Aorta (tissue), 5 donors: ENCODE measurements at places on chromosomes 5 and 9.
A peak's percentile ranks its signal among the peaks of the same experiment; 100 is the strongest.

DNA sequence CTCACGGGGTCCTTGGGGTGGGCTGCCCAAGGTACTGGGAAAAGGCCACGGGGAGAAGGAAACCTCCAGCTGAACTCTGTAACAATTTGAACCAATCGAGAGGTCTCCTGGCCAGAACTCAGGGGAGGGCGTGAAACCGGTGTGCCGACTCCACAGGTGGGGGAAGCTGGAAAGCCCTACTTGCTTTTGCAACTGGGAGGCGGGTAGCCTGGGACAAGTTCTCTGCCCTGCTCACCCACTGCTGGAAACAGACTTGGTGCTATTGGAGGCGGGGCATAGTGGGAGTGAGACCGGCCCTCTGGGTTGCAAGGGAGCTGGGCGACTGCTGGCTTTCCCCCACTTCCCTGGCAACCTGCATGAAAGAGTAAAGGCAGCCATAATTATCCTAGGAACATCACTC lies 73.2 kb upstream of the SLIT3 start:
- DNase-seq: no peak
- H3K27ac ChIP-seq: no peak overlapping the region
- no peaks in the 10 kb centered on the region for H3K36me3 ChIP-seq
- H3K4me1 ChIP-seq: no peaks in the 10 kb centered on the region

GRCh38 chr9:100351508-100351907 lies 1.2 kb downstream of the TEX10 start:
- no peaks in the 10 kb centered on the region for H3K27me3 ChIP-seq
- DNase-seq: no peak
- H3K27ac ChIP-seq: no peak overlapping the region
- H3K36me3 ChIP-seq: no peaks in the 10 kb centered on the region
- H3K4me1 ChIP-seq: peaks cover 5% of the 10 kb centered on the region

GRCh38 chr5:33153831-33154230 lies 286.9 kb upstream of the TARS1 start:
- H3K4me3 ChIP-seq: no peak overlapping the region
- H3K4me1 ChIP-seq: no peaks in the 10 kb centered on the region
- DNase-seq: no peak
- no peaks in the 10 kb centered on the region for H3K36me3 ChIP-seq
- no peak overlapping the region for H3K27ac ChIP-seq
- no peaks in the 10 kb centered on the region for H3K27me3 ChIP-seq

GRCh38 chr5:135013947-135014570 lies 20.0 kb downstream of the PITX1 start:
- H3K4me1 ChIP-seq: no peaks in the 10 kb centered on the region
- no peak overlapping the region for H3K4me3 ChIP-seq
- no peaks in the 10 kb centered on the region for H3K27me3 ChIP-seq
- no peaks in the 10 kb centered on the region for H3K36me3 ChIP-seq
- peak; percentile 70 for DNase-seq
- H3K27ac ChIP-seq: no peak overlapping the region

- no peak for DNase-seq
- H3K4me3 ChIP-seq: no peak overlapping the region
- H3K27me3 ChIP-seq: no peaks in the 10 kb centered on the region
- H3K36me3 ChIP-seq: no peaks in the 10 kb centered on the region
- no peak overlapping the region for H3K27ac ChIP-seq
Observed at GRCh38 chr5:54959673-54960418, 25.5 kb downstream of the ESM1 start.

DNA sequence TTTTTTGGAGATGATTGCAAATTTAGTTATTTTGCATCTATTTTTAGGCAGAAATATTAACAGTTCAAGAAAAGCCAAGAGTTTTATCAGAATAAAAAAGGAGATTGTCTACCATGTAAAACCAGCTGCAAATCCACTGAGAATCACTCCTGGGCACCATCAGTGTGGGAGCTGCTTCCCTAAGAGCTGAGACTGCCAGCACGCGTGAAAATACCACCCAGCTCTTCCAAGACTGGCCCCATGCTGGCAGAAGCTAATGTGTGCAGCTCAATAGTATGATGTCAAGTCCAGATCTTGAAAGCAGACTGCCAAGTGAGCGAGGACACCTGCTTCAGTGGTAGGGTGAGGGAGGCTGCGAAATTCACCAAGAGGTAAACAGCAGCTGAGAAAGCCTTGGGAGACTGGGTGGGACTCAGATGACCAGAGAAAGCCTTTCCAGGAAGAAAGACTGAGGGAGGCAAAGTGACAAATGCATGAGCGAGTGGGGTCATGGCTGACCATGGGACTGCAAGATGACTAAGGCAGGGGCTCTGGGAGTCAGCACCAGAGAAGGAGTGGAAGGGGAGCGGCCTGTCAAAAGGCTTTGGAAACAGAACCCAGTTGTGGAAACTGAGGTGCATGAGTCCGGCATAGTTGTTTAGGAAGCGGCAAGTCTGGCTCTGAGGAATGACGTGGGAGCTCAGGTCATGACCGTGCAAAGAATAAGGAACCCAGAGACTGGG lies 200.9 kb downstream of the GADD45G start:
- no peak overlapping the region for H3K27ac ChIP-seq
- H3K27me3 ChIP-seq: no peaks in the 10 kb centered on the region

- H3K27me3 ChIP-seq: no peaks in the 10 kb centered on the region
- no peak overlapping the region for H3K4me3 ChIP-seq
- H3K36me3 ChIP-seq: no peaks in the 10 kb centered on the region
- no peak for DNase-seq
- H3K4me1 ChIP-seq: no peaks in the 10 kb centered on the region
Observed at GRCh38 chr5:157137691-157138090, 5.0 kb downstream of the MED7 start.

GRCh38 chr9:114366334-114367128 lies 21.3 kb downstream of the AKNA start:
- peak overlapping the region; percentile 61 for H3K27ac ChIP-seq
- H3K4me1 ChIP-seq: no peaks in the 10 kb centered on the region
- H3K36me3 ChIP-seq: no peaks in the 10 kb centered on the region
- H3K27me3 ChIP-seq: no peaks in the 10 kb centered on the region
- H3K4me3 ChIP-seq: no peak overlapping the region

DNA sequence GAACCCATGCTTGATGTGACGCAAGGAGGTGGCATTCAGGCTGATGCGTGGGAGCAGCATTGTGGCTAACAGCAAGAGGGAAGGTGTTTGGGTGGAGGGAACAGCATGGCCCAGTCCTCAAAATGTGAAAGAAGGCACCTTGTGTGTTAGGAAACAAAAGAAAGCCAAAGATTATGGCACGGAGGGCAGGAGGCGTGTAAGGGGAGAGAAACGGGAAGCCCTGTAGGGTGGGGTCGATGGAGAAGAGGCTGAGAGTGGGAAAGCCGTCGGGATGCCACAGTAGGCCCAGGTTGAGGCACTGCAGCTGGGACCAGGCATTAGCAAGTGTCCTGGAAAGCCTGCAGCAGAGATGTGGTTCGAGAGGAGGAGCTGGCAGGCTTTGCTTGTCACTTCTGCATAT lies 241.1 kb downstream of the GADD45G start:
- no peak overlapping the region for H3K27ac ChIP-seq
- DNase-seq: no peak
- H3K27me3 ChIP-seq: no peaks in the 10 kb centered on the region
- H3K36me3 ChIP-seq: no peaks in the 10 kb centered on the region

DNA sequence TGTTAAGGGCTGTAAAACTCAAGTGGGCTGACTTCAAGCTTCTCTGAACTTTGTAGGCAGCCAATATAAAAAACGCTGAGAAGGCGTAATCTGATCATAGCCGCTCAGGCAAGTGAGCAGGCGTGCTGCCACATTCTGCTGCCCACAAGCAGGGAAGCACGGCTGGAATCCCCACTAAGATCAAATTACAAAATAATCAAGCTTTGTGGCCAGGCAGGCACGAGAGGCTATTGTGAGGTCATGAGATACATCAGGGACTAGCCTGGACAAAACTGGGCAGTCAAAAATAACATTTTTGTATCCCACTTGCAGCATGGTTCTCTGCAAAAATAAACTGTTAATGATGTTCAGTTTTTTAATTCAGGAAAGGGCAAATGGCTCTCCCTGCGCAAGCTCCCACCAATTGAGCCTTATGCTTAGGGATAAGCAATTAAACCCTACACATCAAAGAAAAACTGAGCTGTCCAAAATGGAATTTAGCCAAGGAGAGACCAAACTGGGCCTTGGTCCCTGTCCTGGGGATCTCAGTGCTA lies 64.0 kb downstream of the POU5F2 start:
- no peaks in the 10 kb centered on the region for H3K27me3 ChIP-seq
- H3K4me3 ChIP-seq: no peak overlapping the region
- no peak for DNase-seq
- H3K27ac ChIP-seq: no peak overlapping the region

DNA sequence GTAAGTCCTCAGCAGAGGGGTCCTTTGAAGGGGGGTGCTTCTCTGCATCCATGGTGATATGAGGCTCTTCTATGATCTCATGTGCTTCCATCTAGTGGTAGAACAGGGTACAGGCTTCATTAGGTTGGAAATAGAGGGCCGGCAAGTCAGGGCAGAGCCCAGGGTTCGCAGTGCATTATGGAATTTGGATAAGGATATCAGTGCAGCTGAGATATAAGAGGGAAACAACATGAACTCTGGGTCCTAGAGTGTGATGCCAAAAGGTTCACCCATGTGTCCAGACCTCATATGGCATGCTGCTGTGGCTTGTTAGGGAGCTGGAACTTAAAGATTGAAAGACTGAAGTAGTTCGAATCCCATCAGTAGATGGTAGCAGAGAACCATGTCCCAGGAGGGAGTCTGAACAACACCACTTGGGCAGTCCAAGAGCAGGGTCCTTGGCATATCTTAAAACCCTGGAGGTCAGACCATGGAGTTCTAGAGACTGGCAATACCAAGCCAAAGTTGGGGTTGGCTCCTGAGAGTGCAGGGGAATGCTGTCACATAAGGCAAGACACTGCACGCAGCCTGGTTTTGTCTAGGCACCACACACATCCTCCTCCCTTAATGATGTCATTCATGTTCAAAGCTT lies 2.3 kb downstream of the FAM221B start:
- H3K27ac ChIP-seq: no peak overlapping the region
- no peak for DNase-seq
- peaks cover 5% of the 10 kb centered on the region for H3K4me1 ChIP-seq

GRCh38 chr9:71791875-71792274 lies 23.6 kb upstream of the CEMIP2 start:
- H3K36me3 ChIP-seq: no peaks in the 10 kb centered on the region
- no peaks in the 10 kb centered on the region for H3K27me3 ChIP-seq
- no peak for DNase-seq
- no peak overlapping the region for H3K27ac ChIP-seq

DNA sequence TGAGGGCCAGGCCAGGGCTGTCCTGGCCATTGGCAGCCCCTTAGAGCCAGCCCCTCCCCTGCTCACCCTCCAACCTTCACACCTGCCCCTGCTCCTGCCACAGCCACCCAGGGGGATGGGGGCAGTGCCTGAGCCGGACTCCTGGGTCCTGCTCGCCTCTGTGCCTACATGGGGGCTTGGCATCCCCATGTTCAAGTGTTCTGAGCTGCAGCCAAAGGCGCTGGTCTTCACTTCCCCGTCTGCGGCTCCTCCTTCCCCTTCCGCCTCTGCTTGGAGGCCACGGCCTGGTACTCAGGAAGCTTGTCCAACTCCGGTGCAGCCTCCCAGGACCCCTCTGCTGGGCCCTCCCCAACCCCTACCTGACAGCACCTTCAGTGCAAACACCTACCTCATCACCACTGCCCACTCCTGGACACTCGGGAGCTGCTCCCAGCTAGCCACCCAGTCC lies 2.3 kb upstream of the DNLZ start:
- no peak overlapping the region for H3K4me3 ChIP-seq
- no peak for DNase-seq
- H3K36me3 ChIP-seq: no peaks in the 10 kb centered on the region
- H3K27me3 ChIP-seq: no peaks in the 10 kb centered on the region
- H3K27ac ChIP-seq: no peak overlapping the region

- H3K4me3 ChIP-seq: no peak overlapping the region
- H3K36me3 ChIP-seq: no peaks in the 10 kb centered on the region
- peaks cover 2% of the 10 kb centered on the region for H3K4me1 ChIP-seq
- no peak for DNase-seq
Observed at GRCh38 chr9:89637787-89638186, 33.0 kb downstream of the GADD45G start.

DNA sequence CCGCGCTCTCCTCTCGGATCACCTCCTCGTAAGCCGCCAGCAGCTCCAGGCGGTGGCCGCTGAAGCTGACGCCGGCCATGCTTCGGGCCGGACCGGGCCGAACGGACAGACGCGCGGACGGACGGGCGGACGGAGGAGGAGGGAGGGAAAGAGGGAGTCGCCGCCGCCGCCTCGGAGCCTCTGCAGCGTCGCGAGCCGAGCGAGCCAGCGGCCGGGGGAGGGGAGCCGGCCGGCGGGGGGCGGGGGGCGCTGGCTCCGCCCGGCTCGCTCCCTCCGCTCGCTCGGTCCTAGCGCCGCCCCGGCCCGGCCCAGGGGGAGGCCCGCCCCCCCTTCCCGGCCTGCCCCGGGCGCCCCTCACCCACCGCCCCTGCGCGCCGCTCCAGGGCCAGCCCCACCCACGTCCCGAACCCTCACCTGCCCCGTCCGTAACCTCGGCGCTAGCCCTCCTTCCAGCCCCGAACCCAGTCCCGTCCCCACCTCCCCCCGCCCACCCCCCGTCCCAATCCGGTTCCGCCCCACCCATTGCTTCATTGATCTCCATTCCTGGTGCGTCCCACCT lies at the start of gene DBN1:
Gene DBN1, minus strand, starts transcription at position 192 of the 559 bp plus-strand sequence. Its CDS starts 113 bp downstream, at position 79.
- no peaks in the 10 kb centered on the region for H3K27me3 ChIP-seq
- H3K4me3 ChIP-seq: peak within 1 kb of the TSS; percentile 51
- no peaks in the 10 kb centered on the region for H3K4me1 ChIP-seq
- peak within 1 kb of the TSS; percentile 48 for H3K27ac ChIP-seq
- H3K36me3 ChIP-seq: no peaks in the 10 kb centered on the region

GRCh38 chr5:32233696-32234447 lies 59.8 kb upstream of the GOLPH3 start:
- H3K27ac ChIP-seq: no peak overlapping the region
- H3K27me3 ChIP-seq: no peaks in the 10 kb centered on the region
- DNase-seq: peak; percentile 55
- H3K4me3 ChIP-seq: no peak overlapping the region

DNA sequence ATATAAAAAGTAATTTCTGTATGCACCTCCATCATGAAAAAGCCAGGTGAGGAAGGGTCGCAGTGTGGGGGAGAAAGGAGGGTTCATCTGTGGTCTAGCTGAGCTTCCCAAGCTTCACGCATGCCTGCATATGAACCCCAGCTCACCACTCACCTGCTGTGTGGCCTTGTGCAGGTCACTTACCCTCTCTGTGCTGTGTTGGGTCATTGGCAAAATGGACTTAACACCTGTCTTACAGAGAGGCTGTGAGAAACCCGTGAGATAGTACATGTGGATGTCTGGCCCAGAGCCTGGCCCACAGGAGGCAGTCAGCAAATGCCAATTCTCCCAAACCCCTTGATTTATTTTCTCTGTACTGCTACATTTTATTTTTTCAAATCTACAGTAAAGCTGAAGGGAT lies 88.9 kb downstream of the GABBR2 start:
- no peak overlapping the region for H3K27ac ChIP-seq
- DNase-seq: no peak
- H3K4me1 ChIP-seq: no peaks in the 10 kb centered on the region
- H3K27me3 ChIP-seq: no peaks in the 10 kb centered on the region
- no peak overlapping the region for H3K4me3 ChIP-seq

- H3K36me3 ChIP-seq: no peaks in the 10 kb centered on the region
- H3K27ac ChIP-seq: no peak overlapping the region
- no peak for DNase-seq
- no peaks in the 10 kb centered on the region for H3K4me1 ChIP-seq
- no peaks in the 10 kb centered on the region for H3K27me3 ChIP-seq
- no peak overlapping the region for H3K4me3 ChIP-seq
Observed at GRCh38 chr5:158155811-158156505, 297.0 kb upstream of the CLINT1 start.
